ENCODE measurements at places on chromosomes 11 and 22. TPM values are rescaled to one million over a fixed set of nuclear protein-coding genes. Genes with fewer than 3 reads are reported as not detected.

DNA sequence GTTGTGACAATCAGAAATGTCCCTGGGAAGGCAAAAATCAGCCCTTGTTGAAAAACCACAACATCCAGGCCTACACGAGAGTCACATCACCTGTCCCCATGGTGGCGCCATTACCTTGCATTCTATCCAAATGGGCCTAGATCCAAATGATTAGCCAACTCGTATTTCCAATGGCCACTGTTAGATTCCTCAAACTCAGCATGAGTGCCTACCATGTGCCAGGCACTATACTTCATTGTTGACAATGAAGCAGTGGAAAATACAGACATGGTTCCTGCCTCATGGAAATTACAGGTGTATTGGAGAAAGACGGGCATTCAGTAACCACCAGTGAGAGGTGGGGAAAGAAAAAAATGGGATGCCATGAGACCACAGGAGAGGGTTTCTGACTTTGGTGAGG lies 29.8 kb upstream of the CREB3L1 start:
- DNase-seq: peak; percentile 38

DNA sequence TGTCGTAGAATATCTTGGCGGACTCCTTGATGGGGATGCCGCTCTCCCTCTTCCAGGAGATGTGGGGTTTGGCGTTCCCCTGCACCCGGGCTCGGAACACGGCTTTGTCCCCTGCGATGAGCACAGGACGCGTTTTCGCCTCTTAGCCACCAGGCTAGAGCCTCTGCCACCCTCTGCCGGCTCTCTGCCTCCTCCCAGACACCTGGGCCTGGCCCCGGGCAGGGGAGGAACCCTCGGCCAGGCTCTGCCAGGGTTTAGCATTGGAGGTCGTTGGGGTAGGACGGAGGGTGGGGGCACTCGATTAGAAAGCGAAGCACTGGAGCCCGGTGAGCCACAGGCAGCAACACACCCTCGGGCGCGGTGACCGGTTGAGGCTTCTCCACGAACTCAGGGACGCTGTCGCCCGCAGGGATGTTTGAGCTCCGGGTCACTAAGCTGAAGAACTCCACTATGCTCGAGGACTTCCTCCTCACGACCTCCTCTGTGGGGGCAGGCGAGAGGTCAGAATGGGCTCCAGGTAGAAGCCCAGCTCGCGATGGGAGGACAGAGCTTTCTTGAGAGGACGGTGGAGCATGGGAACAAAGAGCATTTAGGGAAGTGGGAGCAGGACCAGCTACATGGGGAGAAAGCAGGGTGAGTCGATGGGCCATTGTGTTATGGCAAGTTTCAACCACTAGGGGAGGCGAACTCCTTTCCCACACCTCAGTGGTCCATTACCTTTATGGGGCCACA lies 4.3 kb downstream of the IGSF22 start:
- peak; percentile 55 for DNase-seq

DNA sequence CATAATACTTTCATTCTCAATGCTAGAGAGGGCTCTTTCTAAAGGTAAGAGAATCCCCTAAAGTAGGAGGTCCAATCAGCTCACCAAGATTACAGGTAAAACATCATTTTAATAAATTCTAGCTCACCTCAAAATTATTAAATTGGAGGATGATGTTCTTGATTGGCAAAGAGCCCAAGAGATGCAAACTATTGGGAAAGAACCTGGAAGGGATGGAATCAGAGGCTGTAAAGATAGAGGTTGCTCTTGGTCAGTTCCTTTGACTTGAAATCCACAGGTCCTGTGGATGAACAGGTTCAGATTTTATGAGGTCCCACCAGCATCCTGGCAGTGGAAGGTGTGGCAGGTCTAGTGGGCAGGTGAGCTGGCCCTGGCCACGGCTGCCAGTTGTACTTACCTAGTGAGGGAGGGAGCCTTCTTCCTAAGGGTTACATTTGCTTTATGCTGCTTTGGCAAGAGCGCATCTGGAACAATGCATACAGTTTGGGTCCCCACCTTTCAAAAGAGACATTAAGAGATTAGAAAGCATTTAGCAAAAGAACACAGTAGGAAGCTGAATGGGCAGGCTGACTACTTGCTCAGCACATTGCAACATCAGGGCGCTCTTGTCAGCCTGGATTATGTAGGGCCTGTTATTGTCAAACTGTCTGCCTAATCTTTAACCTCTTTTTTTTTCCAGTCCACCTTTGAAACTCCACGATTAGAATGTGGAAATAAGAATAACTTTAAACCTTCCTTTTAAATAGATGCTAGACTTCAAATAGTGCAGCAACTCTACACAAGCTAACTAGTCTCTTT lies 97.0 kb downstream of the RDX start:
- no peak for DNase-seq

DNA sequence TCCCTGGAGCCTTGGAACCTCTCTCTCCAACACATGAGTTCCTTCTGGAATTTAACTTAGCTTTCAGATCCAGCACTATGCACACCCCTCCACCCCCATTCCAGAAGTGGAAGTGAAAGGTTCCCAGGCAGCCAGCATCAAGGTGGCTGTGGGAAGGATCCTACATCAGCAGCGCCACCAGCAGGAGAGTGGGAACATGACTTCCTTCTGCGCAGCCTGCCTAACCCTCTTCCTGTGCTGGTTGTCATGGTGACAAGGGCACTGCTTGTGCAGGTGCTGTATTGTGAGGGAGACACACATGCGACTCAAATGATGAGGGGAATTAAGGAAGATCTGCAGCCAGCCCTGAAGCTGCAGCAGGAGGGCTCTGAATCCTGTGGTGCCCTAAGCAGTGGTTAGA lies 904.5 kb upstream of the API5 start:
- no peak for DNase-seq

DNA sequence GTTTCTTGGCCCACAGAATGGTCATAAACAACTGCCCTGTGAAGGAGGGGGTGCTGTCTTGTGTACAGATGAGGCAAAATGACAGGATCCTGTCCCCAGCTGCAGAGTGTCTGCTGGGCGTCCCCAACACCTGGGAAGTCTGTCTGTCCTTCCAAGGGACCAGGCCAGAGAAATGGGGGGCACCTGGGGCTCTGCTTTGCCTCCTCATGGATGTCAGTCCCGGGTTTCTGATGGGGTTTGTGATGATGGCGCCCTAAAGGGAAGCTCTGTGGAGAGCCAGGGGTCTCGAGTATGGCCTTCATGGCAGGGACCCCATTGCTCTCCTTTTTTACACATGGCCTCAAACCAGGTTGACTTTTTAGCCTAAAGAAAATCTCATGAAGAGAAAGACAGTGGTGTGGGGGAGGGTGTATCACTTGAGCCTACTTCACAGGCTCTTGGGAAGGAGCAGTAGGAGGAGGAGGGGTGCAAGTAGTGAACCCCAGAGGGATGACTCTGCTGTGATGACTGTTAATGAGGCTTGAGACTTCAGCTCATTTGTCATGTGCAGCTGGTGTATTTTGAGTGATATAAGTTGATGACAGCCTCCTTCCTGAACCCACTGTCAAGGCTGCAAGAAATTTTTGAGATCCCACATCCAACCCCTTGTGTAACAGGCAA lies 40.6 kb upstream of the TUB start:
- DNase-seq: no peak

- DNase-seq: no peak
Measured at GRCh38 chr22:33116841-33117547, 58.8 kb upstream of the SYN3 start.

DNA sequence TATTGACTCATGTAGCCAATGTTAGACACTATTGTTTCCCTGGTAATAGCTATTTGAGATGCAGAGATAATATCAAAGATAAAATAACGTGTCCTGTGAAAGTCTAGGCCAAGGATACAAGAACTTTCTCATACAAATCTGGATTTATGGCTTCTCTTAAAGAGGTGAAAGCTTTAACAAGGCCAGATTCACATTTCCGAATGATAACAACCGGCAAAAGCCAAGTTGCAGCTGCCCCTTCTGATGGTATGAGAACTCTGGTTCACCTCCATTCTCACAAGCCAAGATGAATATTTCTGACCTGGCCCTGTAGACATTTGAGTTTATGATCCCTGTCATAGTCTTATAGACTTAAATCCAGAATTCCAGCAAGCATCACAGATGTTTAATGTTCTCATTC lies 230.4 kb upstream of the ZC3H12C start:
- DNase-seq: no peak

- no peak for DNase-seq
Measured at GRCh38 chr11:116727990-116728389, 44.8 kb downstream of the BUD13 start.

DNA sequence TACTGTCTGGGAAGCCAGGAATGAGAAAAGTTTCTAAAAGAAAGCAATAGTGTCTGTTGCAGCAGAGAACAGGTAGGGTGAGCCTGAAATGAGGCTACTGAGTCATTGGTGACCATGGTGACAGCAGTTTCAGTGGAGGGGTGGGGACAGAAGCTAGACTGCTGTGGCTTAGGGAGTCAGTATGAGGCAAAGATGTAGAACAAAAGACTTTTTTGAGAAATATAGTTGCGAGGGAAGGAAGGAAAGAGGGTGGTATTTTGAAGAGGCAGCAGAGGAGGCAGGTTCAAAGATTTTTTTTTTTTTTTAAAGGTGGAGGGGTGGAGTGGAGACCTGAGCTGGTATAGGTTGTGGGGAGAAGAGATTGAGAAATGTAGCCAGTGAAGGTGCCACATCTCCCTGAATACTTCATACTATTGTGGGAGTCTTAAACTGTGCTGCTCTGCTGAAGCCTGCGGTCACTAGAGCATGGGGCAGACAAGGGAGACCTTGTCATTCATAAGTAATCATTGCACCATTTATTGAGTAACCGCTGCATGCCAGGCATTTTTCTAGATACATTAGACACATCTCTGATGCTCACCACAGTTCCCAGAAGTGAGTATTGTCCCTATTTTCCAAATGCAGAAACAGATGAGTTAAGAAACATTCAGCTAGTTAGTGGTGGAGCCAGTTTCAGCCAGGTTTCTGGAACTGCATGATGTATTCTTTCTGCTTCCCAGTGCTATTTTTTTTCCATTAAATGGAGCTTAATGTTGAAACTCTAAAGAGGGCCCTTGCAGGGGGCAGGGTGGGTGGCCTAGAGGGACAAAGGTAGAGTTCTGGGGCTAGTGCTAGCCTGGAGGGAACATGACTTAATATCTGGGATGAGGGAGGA lies 49.9 kb downstream of the STIM1 start:
- DNase-seq: peak; percentile 77

DNA sequence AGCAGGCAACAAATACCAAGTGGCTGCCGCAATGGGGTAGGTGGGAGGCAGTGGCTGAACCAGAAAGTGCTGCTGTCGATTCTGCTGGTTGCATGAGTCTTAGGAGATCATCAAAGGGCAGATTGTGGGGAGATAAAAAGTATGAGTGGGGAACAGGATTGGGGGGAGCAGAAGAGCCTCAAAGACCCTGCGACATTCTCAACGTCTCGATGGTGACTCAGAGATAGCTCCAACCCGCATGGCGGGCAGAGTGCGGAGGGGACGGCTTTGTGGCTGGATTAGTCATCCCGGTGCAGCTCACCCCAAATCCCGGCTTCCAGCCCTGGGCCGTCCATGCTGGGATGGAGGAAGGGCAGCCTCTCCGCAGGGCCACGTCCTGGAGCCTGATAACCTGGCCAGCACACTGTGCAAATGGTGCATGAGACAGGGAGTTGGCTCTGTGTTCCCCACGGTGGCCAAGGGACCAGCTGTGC lies 11.6 kb upstream of the RTN4R start:
- DNase-seq: peak; percentile 12

DNA sequence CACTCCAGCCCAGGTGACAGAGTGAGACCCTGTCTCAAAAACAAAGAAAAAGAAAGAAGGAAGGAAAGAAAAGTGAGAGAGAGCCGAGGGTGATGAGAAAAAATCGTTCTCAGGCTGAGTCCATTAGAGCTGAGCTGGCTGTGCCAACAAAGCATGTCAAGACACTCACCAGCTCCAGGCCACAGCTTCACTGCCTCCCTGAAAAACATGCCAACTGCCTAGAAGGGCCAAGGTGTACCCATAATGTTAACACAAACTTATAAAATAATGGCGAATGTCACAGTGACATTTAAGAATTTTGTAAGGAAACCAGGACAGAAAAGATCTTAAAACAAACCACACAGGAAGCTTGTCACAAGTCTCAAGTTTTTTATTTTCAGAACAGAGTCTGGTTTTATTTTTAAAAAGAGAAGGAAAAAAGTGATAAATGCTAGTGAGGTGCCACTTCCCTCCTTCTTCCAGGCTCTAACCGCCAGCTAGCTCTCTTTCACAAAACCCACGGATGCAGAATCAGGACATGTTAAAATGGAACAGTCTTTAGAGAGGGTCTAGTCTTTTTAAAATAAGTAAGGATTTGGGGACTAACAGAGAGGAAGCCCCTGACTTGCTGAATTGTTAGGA lies 5.1 kb downstream of the TMEM121B start:
- DNase-seq: no peak

DNA sequence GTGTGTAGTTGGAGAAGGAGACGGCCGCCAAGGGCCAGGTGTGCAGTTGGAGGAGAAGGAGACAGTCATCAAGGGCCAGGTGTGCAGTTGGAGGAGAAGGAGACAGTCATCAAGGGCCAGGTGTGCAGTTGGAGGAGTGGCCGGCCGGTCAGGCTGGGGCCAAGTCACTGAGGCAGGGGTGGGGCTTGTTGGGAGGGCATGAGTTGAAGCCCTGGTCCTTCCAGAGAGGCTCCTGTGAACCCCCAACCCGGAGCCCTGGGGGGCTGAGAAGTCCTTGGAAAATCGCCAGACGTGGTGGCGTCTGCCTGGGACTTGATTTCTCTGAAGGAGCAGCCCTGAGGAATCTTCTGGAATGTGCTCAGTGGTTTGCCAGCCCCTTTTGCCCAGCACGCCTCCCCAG lies 1320.5 kb downstream of the BRD1 start:
- no peak for DNase-seq

DNA sequence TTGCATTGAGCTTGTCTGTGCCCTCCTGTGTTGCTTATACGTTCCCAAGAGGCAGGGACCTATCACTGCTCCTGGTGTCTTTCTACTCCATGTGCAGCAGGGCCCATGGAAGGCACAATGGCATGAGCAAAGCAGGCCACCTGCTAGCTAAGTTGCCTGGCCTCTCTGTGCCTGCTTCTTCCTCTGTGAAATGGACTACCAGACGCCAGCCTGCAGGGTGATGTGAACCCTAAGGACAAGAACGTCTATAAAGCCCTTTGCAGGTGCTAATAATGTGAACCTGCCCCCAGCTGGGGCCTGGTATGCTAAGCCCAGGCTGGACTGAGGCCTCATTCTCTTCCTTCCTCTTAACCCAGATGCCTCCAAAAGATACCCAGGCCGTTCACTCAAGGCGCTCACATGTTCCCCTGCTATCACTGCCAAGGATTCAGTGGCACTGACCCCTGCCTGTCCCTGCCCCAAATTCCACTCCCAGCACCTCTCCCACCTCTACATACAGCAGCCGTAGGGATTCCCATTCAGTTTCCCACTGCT lies 4.0 kb downstream of the GUCD1 start:
- no peak for DNase-seq

DNA sequence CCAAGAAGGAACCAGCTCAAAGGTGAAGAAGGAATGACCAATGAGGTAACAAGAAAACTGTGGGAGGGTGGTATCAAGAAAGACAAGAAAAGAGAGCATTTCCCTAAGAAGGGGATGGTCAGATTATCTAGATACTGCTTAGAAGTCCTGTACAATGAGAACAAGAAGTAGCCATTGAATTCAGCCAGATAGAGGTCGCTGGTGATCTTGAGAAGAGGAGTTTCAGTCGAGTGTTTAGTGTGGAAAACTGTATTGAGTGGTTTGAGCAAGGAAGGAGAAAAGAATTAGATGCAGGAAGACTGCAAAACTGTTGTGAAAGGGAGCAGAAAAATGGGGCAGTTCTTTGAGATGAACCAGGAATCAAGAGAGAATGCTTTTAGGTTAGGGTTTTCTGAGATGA lies 74.6 kb upstream of the FAT3 start:
- no peak for DNase-seq

Gene CARD10
- total RNA-seq: not detected

Gene MRPL40
- total RNA-seq: 27.1 TPM

Gene CXCR5
- total RNA-seq: 20.3 TPM

Gene PHOX2A
- not detected for total RNA-seq

Gene BIK
- total RNA-seq: 3.2 TPM
